Iris pigment epithelial cell (primary cell): ENCODE measurements at places on chromosomes 16 and 17.

- no peak for DNase-seq
Measured at GRCh38 chr17:21278450-21279197, 5.9 kb upstream of the MAP2K3 start.

GRCh38 chr16:2973093-2973492 is 3.9 kb downstream of the PAQR4 start:
- DNase-seq = no peak

DNA sequence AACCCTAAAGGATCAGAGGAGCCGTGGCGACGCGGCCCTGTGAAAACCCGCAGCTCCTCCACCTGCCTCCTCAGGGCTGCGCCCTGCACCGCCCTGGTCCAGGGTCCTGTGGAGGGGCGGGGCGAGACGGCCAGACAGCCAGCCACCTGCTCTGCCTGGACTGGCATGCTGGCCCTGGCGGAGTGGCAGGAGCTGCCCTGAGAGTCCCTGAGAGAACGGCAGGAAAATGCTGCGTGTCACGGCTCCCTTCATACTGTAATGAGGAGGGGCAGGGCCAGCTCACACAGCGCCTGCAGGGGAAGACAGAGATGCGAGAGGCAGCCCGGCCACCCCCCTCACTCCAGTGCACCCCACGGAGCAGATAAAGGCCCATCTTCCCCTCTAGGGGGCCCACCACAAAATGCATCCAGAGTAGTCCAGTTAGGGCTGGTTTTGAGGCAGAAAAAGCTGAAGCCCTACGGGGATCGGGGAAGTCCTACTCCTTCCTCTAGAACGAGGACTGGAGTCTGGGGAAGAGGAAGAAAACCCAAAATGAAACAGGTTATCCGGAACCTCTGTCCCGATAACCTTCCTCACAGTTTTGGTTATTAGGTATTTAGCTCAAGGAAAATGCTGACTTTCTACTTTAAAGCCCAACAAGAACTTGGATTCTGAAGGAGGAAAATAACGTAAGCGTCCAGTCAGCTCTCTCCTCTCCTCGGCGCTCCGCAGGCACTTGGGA is 97.6 kb upstream of the DNAH17 start:
- no peak for DNase-seq

GRCh38 chr16:66575060-66575459 is 4.2 kb upstream of the CMTM2 start:
- no peak for DNase-seq

- peak; percentile 41 for DNase-seq
Measured at GRCh38 chr17:42438600-42439567, 15.8 kb upstream of the CAVIN1 start.

DNA sequence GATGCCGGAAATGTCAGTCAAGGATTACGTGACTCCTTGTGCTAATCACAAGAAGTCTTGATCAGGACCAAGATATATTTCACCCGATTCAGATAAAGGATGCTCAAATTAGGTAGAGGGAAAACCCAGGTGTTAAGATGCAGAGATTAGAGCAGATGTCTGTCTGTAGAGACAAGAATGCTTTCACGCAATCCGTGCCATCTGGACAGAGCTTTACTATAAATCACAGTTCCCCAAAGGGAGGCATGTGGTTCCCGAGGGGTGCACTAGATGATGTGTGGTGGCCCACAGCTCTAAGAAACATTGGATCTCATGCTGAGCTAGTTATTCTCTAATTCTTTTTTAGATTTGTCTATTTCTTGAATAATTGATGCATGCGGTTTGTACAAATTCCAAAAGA is 9.8 kb upstream of the MAP3K14 start:
- DNase-seq = no peak
